ENCODE measurements at places on chromosomes 4 and X.
A peak's percentile ranks its signal among the peaks of the same experiment; 100 is the strongest.

DNA sequence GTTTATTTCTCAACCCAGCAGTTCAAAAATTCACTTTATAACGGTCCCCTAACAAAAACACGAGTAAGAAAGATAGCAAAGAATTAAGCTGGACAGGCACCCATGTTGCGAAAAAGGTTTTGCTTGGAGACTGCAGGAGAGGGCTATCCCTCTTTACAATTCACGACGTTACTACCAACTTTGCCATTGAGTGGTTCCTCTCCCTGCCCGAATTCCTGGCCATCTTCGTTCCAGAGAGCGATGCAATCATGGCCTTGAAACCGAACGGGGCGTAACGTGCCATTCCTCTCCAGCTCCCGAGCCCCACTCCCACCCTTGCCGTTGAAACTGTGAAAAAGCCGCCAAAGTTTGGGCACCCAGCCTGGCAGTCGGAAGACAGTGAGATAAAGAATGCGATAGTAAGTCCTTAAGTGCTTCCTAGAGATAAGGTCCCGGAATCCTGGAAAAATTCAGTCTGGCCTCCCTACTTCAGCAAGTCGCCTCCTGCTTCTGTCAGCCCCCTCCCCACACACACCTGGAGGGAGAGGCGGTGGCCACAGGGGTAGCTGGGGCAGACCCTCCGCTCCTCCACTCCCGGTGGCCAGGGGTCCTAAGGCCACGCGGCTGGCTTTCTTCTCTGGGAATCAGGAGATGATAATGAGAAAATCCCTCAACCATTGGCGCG lies 65.2 kb downstream of the FBXO8 start:
- DNase-seq = no peak

- DNase-seq = no peak
Observed at GRCh38 chr4:89284828-89285227, 22.8 kb downstream of the GPRIN3 start.

DNA sequence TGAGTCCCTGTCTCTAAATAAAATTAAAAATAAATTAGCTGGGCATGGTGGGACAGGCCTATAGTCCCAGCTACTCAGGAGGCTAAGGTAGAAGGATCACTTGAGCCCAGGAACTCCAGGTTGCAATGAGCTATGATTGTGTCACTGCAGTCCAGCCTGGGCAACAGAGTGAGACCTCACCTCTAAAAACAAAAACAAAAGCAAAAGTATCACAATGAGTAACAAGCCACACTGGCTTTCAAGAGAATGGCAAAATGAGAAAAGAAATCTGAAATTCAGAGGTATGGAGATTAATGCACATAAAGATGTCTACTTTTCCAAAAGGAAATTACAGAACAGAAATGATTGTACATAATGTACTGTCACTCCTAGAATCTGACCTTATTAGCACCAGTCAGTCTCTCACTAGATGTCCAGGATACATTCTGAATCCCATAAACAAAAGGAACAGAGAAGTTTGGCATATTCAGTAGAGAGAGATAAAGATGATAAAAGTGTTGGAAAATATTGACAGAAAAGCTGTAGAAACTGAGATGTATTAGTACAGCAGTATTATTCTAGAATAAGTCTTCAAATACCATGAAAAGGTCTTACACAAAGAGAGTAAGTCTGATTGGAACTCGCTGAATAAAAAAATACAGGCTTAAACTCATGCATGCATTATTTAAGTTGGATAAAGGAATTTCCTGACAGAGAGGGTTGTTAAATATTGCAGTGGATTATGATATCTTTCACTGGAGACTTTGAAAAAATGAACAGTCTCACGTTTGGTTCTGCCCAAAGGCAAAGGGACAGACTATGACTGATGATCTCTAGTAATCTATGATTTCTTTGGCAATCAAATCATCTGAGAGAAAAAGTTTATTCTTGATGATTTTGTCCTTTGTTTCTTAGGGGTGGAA lies 102.5 kb downstream of the SH3RF1 start:
- no peak for DNase-seq

- DNase-seq = no peak
Observed at GRCh38 chr4:86961605-86962295, 26.9 kb downstream of the AFF1 start.

- no peak for DNase-seq
Observed at GRCh38 chrX:34528081-34528480, 129.0 kb downstream of the TMEM47 start.

- no peak for DNase-seq
Observed at GRCh38 chr4:3375688-3376087, 66.1 kb upstream of the HGFAC start.

- DNase-seq = no peak
Observed at GRCh38 chrX:48940404-48940955, 16.9 kb downstream of the OTUD5 start.

- no peak for DNase-seq
Observed at GRCh38 chrX:71212536-71212935, 10.5 kb upstream of the GJB1 start.

DNA sequence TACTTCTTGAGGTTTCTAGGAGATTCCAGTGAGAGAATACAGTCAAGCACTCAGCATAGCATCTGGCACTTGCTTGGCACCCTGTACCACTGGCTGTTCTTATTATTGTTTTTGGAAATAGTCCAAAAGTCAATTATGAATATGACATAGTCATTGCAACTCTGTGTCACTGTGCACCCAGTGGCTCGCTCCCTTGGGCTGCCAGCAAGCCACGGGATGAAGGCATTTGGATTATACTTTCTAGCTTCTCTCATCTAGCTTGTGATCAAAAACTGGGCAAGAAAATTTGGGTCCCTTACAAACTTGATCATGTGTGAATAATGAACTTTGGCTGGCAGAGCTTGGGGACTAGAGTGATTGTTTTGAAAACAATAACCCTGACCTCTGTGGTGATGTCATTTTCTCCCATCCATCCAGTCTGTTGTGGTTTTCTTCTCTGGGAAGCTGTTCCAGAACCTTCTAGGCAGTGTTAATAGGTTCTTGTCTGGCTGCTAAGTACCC lies 32.7 kb upstream of the LIMCH1 start:
- DNase-seq = no peak

DNA sequence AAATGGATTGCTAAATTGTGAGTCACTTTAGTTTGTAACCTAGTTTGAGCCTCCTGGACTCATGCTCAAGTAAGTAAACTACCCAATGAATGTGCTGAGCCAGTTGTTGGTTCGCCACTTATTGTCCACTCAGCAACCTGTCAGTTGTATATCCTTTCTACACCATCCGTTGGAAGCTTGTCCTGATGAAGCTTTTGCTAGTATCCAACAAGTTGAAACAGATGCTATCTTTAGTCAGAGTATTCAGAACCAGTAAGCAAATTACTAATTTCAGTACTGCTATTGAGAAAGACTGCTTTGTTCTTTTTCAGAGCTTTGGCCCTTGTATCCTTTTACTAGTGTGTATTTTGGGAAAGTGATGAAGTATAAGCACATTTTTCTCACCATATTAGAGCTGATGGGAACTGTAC lies 4.3 kb upstream of the NAA15 start:
- DNase-seq = no peak

DNA sequence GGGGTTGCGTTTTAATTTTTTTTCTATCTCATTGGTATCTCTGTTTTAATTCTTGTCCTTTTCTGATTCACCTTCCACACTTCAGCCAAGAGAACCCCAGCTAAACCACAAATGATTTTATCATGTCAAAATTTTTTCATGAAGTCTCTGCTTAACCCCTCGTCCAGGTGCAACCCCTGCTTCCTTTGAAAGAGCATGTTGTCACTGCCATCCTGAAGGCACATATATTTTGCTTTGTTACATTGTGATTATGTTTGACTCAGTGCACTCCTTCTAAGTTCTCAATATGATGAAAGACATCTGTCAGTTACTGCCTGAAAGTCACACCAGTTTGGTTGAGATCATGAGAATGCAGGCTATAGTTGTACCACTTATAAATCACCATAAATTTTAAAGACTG lies 99.9 kb upstream of the FMR1 start:
- no peak for DNase-seq

DNA sequence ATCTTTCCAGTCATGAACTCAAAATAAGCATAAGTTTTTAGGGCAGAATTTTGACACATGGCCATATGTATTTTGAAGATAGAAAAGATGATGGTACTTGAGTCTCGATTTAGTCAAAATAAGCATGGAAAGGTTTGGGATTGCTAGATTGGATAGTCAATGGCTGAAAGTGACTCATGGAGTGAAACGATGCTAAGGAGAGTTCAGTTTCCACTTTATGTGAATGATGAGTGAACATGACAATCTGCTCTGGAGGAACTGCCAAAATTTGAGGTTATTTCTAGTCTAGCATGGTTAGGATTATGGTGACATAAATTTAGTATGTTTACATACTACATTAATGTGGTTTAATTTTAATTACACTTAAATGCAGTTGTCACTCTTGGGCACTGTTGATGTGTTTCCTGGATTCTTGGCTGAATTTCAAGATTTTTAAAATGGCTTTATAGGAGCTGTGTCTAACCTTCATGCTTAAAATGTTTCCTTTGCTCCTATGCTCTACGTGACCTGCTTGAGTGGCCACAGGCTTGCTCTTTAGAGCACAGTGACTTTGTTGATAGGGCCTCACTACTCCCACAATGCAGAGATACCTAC lies 17.1 kb downstream of the DDX3X start:
- no peak for DNase-seq

DNA sequence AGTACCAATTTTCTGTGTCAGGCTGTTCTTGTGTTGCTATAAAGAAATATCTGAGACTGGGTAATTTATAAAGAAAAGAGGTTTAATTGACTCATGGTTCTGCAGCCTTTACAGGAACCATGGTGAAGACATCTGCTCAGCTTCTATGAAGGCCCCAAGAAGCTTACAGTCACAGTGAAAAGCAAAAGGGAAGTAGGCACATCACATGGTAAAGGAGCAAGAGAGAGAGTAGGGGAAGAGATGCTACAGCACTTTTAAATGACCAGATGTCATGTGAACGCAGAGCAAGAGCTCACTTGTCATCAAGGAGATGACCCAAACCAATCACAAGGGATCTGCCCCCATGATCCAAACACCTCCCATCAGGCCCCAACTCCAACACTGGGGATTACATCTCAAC lies 174.3 kb downstream of the ATP10D start:
- no peak for DNase-seq

- DNase-seq = no peak
Observed at GRCh38 chrX:117854806-117855205, 261.8 kb downstream of the KLHL13 start.

DNA sequence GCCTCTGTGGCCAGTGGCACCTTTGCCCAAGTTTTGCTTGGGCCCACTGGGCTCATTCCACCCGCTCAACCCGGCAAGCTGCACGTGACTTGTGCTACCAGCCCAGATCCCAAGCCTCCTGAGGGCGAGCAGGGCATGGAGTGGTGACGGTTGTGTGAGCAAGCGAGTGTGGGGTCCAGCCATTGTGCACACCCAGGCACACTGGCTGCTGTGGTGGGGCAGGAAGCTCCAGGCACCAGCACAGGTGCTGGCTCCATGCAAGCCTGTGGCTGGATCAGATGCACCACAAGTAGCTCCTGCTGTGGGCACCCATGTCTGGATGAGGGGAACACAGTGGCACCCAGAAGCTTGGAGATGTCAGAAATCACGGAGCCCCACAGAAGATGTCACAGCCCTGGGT lies 557.0 kb upstream of the GNPDA2 start:
- no peak for DNase-seq

DNA sequence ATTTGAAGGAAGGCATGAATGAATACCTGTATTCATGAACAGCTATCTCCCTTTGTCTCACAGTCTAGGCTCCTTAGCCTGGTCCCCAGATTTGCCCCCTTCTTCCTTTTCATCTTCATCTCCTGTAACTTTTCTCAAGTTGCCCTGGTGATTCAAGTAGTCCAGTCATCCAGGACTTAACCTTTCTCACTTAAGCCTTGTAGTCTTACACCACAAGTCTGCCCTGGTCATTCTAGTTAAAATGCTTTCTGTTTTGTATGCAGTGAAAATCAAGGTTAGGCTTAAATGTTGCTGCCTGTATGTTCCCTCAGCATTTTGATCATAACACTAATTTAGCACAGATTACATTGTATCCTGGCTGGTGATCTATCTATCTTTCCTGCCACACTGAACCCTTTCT lies 58.5 kb upstream of the SLC7A11 start:
- no peak for DNase-seq

DNA sequence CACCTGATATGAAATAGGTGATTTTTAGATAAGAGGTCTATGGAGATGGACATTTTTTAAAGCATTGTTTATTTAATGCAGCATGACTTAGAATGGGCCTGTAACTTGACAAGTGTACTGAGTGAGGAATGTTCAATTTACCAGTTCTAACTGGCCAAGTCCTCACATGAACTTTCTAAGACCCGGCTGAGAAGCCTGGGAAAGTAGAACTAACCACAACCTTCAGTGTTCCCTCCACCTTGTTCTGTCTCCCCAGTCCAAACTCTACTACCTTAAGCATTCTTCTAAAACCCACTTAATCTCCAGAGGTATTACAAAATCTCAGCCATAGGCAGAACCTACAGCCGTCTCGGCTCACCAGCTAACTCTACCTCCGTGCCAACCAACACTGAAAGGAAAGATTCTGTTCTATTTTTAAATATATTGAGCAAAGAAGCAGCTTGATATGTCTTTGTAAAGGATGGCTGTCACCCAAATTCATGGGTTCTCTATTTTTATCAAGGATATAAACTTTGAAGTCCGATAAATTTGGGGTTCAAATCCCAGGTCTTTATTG lies 6.8 kb downstream of the PPARGC1A start:
- no peak for DNase-seq

- peak; percentile 93 for DNase-seq
Observed at GRCh38 chr4:55853484-55854046, at the start of gene EXOC1. Gene EXOC1, plus strand, starts transcription at chr4:55853648. Its CDS starts 4,676 bp downstream, at chr4:55858324.

DNA sequence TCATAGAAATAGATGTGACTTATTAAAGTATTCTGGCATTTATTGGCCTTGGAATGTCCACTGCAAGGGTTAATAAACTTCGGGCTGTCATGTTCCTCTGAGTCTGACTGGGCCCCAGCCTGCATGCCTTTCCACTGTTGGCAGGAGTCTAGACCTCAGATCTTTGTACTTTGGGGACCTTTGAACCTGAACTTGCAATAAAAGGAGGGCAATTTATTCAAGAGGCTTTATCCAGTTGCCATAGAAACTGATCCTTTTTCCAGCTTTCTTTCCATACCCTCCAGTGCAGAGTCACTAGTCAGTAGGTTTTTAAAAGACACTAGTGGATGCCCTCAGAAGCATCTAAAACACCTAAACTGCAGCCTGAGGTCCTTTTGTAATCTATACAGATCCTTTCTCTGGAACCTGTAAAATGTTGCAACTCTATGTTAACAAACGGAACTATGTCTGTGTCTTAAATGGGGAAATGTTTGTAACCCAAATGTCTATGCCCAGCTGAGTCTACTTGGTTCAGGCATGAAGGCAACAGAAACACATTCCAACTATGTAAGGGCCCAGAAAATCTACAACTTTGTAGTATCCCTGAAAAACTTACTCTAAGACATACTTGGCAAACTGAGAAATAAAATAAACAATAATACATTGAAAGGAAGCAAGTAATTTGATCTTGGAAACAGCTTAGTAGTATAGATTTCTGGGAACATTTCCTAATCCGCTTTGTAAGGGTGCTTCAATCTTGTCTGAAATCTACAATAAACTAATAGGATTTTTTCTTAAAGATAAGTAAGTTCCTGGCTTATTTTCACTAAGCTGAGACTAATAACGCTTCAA lies 41.5 kb downstream of the SOWAHB start:
- DNase-seq = no peak

Measured in activated T-helper 1 cell treated with anti-CD3 and anti-CD28 coated beads, Interleukin-12 subunit alpha, Interleukin-12 subunit beta, Interleukin-2, Interleukin-4 antibody, amounts not matched to agents 30 ng/mL and 10 ng/mL and 1 ng/mL, durations not matched to agents 14 hours and 24 hours and 36 hours (primary cell).